ENCODE measurements at places on chromosomes 2 and 18.
A peak's percentile ranks its signal among the peaks of the same experiment; 100 is the strongest.

GRCh38 chr2:234107861-234108260 is 57.4 kb downstream of the SPP2 start:
- DNase-seq, result no peak

- DNase-seq, result no peak
Measured at GRCh38 chr2:162344617-162344950, 652 bp downstream of the GCA start.

DNA sequence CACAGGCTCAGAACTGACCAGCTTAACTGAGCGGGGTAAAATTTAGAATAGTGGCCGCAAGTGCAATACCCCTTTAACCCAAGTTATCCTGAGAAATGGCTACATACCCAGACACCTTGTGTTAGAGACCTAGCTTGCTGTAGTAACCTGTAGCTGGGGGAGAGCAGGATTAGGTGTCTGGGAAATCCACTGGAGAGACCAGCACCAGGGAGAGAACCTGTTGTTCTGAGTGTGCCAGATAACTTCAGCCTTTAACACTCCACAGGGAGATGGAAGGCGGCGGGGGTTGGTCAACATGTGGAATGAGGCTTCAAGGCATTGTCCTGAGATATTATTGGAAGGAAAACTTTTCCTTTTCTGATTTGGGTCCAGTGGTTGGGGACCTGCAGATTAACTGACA is 356.0 kb downstream of the PTPRM start:
- DNase-seq, result no peak

GRCh38 chr2:120787822-120788700 is 52.4 kb downstream of the GLI2 start:
- DNase-seq, result no peak

GRCh38 chr18:36179562-36180355 is 7.5 kb upstream of the MOCOS start:
- DNase-seq, result no peak

GRCh38 chr2:158753641-158754611 is 41.2 kb upstream of the DAPL1 start:
- peak; percentile 73 for DNase-seq

All from NCI-H69 (cell line).